Glutamatergic neuron (in vitro differentiated cells): ENCODE measurements at places on chromosomes 5 and 9.
A peak's percentile ranks its signal among the peaks of the same experiment; 100 is the strongest.

DNA sequence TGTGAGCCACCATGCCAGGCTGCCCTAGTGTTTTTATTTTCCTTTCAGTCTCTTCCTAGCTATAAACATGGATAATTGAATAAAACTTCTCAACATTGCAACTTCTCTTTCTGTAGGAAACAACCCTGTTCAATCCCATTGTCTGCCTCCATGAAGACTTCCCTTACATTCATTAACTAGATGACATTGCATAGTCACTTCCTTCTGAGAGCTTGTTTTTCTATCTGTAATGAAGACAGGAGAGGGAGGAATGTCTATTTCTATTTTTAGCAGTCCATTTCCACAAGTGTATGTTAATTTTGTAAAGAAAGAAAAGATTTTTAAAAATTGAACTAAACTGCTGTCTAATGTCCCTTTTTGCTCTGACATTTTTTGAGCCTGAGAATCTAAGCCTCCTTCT, 55.6 kb upstream of the MELK start:
- no peak for DNase-seq

- no peak for DNase-seq
Observed at GRCh38 chr9:12846035-12846434, 71.2 kb downstream of the LURAP1L start.

- no peak for DNase-seq
Observed at GRCh38 chr5:137086342-137086741, 412.8 kb downstream of the SPOCK1 start.

DNA sequence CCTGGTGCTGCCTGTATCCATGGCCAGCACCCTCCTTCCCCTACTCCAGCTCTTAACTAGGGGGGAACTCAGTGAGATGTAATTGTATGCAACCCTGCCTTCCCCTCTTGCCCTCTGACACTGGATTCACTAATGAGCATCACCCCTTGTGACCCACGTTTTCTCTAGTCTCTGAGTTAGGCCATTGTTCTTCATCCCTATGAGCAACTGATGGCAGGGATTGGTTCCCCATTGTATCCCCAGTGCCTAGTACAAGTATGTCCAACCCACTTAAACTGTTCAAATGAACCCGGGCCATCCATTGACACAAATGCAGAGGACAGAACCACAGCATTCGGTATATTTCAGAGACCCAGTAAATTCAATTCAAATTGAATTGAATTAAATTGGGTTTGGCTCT, 77.6 kb upstream of the ASTN2 start:
- no peak for DNase-seq

GRCh38 chr5:167949435-167949834, 342.0 kb upstream of the WWC1 start:
- DNase-seq: no peak

GRCh38 chr5:74201334-74202081, 439.0 kb downstream of the ENC1 start:
- DNase-seq: no peak

DNA sequence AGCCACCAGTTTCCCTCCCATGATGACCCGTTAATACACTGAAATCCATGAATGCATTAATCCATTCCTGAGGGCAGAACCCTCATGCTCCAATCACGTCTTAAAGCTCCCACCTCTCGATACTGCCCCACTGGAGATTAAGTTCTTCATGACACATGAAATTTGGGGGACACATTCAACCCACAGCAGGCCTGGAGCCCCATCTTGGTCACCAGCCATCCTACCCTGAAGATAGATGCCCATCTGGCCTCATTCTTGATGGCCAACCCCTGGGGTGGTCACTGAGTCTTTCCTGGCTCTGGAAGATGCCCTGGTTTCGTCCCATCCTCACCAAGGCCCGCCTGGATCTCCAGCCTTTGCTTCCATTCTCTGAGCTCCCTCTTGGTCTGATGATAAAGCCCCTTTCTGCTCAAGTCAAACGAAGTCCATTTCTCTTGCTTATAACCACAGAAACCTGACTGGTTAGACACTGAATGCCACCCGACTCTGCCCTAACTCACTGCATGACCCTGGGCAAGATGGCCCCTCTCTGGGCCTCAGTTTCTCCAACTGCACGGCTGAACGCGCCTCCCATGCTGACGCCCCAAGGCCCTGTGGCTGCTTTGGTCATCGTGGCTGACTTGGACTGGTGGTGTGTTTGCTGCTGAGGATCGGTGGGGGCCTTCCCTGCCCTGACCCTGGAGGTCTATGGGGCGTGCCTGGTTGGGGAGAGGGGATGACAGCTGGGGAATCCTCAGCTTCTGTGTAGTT, 138.4 kb upstream of the IER5L start:
- DNase-seq: no peak

GRCh38 chr5:97980291-97980690, 793.2 kb upstream of the RGMB start:
- no peak for DNase-seq

GRCh38 chr5:122273696-122274095, 38.3 kb upstream of the SNCAIP start:
- no peak for DNase-seq

GRCh38 chr9:93678199-93679019, 102.0 kb downstream of the PHF2 start:
- DNase-seq: peak; percentile 9

- DNase-seq: peak; percentile 51
Observed at GRCh38 chr5:26024774-26025173, 1013.6 kb downstream of the CDH9 start.

GRCh38 chr9:121963528-121963995, 129.5 kb downstream of the TTLL11 start:
- no peak for DNase-seq

DNA sequence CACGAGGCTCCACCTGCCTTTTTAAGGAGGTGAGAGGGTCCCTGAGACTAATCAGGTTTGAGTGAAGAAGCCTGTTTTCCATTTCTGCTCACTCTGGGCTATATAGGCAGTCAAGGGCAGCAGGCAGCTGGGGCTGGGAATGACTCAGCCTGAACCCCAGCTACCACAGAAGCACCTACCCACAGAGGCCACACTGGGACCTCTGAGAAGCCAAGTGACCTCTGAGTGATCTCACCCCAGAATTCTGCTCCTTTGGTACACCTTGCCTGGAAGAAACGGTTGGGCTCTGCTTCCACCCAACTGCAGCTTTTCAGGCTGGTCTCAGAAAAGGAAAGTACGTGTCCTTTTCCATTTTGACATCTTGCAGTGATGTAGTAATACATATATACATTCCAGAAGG, 6.8 kb downstream of the FAM219A start:
- DNase-seq: no peak

- no peak for DNase-seq
Observed at GRCh38 chr9:16191191-16191590, 638.3 kb downstream of the CCDC171 start.

- DNase-seq: no peak
Observed at GRCh38 chr5:17769277-17769676, 135.0 kb downstream of the TAF11L14 start.

GRCh38 chr9:97447001-97447400, 35.1 kb downstream of the TDRD7 start:
- no peak for DNase-seq

DNA sequence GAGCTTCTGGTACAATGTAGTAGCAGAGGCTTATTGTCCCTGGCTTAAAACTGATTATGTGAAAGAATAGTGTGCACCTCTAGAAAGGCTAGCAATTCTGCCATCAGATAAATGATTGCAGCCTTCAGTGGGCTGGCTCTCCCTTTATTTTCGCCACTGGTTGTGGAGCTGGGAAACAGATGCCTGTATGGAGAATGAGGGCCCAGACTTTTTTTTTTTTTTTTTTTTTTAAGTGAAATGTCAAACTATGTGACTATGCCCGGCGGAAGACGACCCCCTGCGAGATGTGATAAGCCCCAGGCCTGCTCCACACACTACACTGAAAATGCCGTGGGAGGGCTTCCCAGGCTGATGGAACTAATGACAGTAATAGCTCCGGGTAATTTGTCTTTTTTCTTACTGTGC, 28.7 kb downstream of the ISL1 start:
- no peak for DNase-seq

DNA sequence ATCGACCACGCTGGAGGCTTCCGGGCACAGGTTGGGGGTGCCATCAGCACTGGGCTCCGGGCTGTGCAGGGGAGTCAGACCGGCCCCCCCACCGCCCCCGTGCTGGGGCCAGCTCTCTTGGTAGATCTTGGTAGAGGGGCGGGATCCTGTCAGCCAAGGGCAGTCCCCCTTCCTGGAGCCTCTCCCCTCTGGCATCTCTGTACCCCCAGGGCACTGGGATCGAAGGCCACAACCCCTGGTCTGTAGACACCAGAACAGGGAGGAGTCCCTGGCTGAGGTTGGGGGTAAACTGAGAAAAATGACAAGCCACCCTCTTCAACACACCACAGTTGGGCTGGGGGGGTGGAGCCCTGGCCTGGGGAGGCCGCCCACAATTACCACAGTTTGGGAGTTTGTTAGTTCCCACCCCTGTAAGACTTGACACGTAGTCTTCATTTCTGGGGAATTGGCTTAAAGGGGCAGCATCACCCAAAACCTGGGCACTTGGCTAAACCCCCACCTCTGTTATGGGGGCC, 882 bp downstream of the CERCAM start:
- no peak for DNase-seq
